ENCODE measurements at places on chromosomes 1 and 21. TPM values are rescaled to one million over a fixed set of nuclear protein-coding genes. Genes with fewer than 3 reads are reported as not detected.

DNA sequence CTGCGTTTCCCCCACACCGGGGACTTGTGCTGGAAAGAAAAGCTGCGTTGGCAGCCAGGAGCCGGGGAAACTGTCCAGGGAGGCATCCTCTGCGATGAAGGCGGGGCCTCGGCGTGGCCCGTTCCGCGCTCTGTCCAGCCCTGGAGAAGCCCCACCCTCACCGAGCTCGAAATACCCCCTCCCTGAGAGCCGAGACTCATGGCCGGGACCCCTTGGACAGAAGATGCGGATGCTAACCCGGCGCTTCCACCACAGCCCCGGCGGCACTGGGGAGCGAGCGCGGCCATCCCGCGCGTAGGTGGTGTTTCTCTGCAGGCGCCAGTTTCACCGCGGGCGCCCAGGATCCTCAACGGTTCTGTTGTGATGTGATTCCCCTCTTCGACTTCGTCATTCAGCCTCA is 31.6 kb downstream of the PDE9A start:
- no peak for DNase-seq

DNA sequence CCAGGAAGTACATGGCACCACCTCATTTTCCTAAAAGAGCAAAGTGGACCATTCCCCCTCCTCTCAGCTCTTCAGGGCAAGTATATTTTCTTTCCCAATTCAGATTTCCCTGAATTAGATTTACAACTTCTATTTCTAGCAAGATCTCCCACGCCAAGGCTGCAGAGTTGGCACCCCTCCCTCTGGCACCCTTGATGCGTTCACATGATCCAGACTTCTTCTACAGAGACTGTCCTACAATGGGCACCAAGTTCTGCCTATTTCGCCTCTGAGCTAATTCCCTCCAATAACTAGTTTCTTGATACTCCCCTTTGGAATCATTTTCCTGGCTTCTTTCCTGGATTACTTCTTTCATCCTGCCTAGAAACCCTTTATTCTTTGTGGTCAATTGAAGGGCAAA is 122.0 kb downstream of the CDC7 start:
- DNase-seq, result peak; percentile 60

DNA sequence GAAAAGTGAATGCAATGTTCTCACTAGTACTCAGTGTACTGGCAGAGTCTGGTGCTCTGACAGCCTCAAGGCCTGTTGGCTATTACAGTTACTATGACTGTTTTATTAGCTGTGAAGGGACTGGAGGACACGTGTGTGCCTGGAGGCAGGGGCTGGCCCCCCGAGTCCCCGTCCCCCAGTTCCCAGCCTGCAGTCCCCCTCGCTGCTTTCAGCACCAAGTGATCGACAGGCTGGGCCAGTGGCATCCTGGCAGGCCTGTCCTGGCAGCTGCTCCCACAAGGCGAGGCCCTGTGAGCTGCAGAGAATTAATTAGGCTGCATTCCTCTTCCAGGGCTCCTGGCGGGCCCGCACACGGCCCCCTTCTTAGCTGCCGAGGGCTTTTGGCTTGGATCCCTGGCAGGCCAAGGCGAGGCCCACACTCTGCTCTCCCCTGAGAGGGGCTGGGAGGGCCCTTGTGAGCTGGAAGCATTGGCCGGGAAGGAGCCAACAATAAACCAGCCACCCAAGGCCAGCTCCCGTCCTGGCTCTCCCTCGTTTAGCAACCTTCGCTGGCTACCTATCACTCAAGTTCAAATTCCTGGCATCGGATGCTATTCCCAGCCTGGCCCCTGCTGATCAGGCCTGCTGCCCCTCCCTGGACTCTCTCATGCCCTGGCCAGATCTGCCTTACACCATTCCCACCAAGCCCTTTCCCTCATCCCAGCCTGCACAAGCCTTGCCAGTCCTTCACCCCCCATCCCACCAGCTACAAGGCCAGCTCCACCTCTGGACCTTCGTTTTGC is 9.8 kb downstream of the EDN2 start:
- peak; percentile 54 for DNase-seq

Gene HYI
- 33.0 TPM for polyA plus RNA-seq
